Tibial nerve (tissue), 4 donors: ENCODE measurements at places on chromosomes 13 and 19.
A peak's percentile ranks its signal among the peaks of the same experiment; 100 is the strongest.

- no peaks in the 10 kb centered on the region for H3K27me3 ChIP-seq
- H3K27ac ChIP-seq = no peak overlapping the region
- H3K4me3 ChIP-seq = no peak overlapping the region
- H3K4me1 ChIP-seq = no peaks in the 10 kb centered on the region
These were observed 131.1 kb upstream of the NBEA start for GRCh38 chr13:34810996-34811395.

- H3K27ac ChIP-seq = no peak overlapping the region
- H3K4me3 ChIP-seq = no peak overlapping the region
- no peaks in the 10 kb centered on the region for H3K27me3 ChIP-seq
- H3K36me3 ChIP-seq = no peaks in the 10 kb centered on the region
- peak; percentile 33 for DNase-seq
- H3K4me1 ChIP-seq = no peaks in the 10 kb centered on the region
These were observed 26.3 kb upstream of the GJB6 start for GRCh38 chr13:20258208-20258962.

- H3K36me3 ChIP-seq = peaks cover 68% of the 10 kb centered on the region
- no peaks in the 10 kb centered on the region for H3K27me3 ChIP-seq
- H3K27ac ChIP-seq = no peak overlapping the region
- H3K4me1 ChIP-seq = no peaks in the 10 kb centered on the region
- no peak for DNase-seq
These were observed 6.6 kb upstream of the DAPK3 start for GRCh38 chr19:3977242-3978143.

DNA sequence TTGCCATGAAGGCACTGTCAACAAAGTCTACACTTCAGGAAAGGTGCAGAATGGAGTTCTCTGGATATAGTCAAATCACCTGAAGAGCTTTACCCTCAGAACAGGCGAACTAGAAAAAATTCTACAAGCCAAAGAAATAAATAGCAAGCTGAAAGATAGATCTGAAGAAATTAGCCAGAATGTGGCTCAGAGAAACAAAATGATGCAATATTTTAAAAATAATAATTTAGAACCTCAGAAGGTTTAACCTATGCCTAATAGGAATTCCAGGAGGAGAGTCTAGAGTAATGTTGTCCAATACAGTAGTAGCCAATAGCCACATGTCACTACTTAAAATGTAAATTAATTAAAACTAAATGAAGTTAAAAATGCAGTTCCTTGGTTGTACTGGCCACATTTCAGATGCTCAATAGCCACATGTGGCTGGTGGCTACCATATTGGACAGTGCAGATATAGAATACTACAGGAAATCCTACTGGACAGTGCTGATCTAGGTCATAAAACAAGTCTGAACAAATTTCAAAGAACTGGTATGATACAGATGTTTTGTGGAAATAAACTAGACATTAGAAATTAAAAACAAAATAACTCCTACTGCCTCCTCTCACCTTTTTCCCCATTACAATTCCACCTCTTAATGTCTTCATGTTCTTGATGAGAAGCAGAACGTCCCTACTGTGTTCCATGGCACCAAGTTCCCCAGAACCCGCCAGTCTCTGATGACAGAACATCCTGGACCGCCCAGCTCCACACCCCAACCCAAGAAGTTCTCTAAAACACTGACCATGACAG lies 679 bp upstream of the CDADC1 start:
- H3K27ac ChIP-seq = peak overlapping the region; percentile 98
- H3K27me3 ChIP-seq = no peaks in the 10 kb centered on the region
- H3K4me1 ChIP-seq = no peaks in the 10 kb centered on the region
- peak overlapping the region; percentile 91 for H3K4me3 ChIP-seq
- no peak for DNase-seq
- H3K36me3 ChIP-seq = peaks cover 15% of the 10 kb centered on the region

GRCh38 chr13:66139250-66139649 lies 1090.9 kb downstream of the PCDH9 start:
- no peak overlapping the region for H3K4me3 ChIP-seq
- H3K4me1 ChIP-seq = no peaks in the 10 kb centered on the region
- DNase-seq = no peak
- no peaks in the 10 kb centered on the region for H3K27me3 ChIP-seq
- no peak overlapping the region for H3K27ac ChIP-seq

- H3K36me3 ChIP-seq = no peaks in the 10 kb centered on the region
- DNase-seq = no peak
- H3K4me3 ChIP-seq = no peak overlapping the region
- H3K27ac ChIP-seq = no peak overlapping the region
- H3K4me1 ChIP-seq = no peaks in the 10 kb centered on the region
These were observed 6.6 kb downstream of the SMAD9 start for GRCh38 chr13:36913463-36913862.

GRCh38 chr13:33636955-33637670 lies 180.8 kb upstream of the RFC3 start:
- no peaks in the 10 kb centered on the region for H3K36me3 ChIP-seq
- no peak for DNase-seq
- H3K27me3 ChIP-seq = no peaks in the 10 kb centered on the region
- no peak overlapping the region for H3K4me3 ChIP-seq
- H3K4me1 ChIP-seq = peaks cover 25% of the 10 kb centered on the region
